H9 (cell line): ENCODE measurements at places on chromosomes 1 and 21.

DNA sequence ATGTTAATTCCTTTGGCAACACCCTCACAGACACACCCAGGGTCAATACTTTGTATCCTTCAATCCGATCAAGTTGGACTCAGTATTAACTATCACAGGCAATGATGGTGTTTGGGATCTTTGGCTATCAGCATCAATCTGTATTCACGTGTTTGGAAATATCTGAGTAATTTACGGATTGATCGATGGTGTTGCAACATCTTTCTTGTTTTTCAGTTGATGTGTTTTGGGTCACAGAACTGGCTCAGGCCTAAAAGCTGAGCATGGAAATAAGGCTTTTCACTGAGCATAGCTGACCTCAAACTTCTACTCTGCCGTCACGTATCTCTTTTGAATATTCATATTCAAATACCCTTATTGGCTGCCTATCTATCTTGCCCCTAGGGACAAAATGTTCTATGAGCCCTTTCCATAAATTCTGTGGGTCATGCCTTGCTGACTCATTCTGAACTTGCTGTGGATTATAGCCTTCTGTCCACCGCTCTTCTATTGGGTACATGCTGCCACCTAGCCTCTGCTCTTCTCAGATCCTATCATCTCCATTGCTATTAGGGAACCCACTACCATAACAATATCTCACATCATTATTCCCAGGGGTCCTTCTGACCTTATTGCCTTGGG lies 156.0 kb downstream of the PDE4B start:
- DNase-seq = no peak

DNA sequence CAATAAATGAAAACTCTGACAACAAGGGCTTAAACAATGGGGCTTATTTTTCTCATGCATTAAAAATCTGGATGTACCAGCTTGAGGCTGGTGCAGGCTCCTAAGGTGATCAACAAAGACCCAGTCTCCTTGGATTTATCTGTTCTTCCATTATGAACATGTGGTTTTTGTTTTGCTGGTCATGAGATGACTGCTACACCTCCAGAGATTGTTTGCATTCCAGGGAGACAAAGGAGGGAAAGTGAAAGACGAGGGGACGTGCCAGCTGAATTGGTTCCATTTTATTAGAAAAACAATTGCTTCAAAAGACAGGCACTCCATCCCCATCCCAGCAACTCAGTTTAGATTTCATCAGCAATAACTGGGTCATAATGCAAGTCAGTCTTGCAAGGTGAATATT lies 90.9 kb upstream of the KCNK1 start:
- no peak for DNase-seq

DNA sequence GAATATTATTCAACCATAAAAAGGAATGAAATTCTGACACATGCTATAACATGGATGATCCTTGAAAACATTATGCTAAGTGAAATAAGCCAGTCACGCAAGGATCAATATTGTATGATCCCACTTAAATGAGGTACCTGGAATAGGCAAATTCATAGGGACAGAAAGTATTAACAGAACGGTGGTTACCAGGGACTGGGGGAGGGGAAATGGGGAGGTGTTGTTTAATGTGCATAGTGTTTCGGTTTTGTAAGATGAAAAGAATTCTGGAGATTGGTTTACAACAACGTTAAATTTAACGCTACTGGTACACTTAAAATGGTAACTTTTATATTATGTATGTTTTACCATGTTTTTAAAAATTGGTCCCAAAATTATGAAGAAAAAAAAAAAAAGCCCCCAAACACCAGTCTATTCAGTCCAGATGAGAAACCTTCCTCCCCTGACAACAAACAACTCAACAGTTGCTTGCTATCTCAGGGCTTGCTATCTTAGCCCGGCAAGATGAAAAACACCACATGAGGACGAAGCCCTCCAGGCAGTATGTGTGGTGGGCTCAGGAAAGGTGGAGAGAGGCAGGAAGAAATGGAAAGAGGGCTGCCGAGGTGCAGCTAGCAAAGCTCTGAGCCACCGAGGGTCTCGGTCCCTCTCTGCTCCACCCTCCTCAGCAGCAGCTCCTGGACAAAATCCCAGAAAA lies 8.5 kb downstream of the NUAK2 start:
- no peak for DNase-seq

DNA sequence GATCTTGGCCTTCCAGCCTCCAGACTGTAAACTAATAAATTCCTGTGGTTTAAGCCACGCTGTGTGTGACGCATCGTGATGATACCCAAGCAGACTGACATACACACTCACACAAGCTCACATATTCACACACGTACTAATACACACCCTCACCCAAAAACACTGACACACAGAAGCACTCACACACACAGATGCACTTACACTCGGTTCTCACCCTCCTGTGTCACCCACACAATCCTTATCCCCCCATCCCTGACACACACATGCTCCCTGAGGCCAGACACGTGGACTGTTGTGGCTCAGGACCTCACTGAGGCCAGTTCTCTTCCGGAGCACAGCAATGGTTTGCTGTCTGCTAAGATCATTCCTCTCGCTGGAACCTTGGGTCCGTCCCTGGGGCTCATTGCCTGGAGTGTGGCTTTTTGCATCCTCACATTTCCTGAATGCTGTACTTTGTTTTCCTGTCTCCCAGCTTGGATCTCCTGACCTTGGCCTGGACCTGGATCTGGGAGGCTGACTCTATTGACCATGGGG lies 76.9 kb upstream of the LYST start:
- no peak for DNase-seq

- no peak for DNase-seq
Observed at GRCh38 chr1:55338448-55338820, 123.3 kb upstream of the USP24 start.
